ENCODE measurements at places on chromosomes 12 and 14. TPM values are rescaled to one million over a fixed set of nuclear protein-coding genes. Genes with fewer than 3 reads are reported as not detected.

- no peak overlapping the region for H3K4me3 ChIP-seq
- no peaks in the 10 kb centered on the region for H3K36me3 ChIP-seq
- H3K4me1 ChIP-seq = peaks cover 12% of the 10 kb centered on the region
- DNase-seq = no peak
- H3K27me3 ChIP-seq = no peaks in the 10 kb centered on the region
Observed at GRCh38 chr14:98544174-98544573, 727.8 kb downstream of the BCL11B start.

DNA sequence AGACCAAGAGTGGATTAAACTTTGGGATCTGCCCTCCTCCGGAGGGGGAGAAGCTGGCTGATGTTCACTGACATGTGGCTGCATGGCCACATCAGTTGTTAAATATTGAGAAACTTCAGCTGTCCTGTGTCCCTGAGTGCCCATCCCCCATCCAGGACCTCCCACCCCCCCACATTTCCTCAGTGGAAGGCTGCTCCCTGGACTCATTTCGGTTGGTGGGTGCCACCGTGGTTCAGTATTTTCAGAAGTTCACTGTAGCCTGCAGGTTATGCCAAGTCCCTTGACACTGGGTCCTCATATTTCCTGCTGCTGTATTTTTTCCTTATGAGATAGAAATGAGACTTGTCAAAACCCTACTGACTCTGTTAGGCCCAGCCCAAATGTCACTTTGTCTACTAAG is 302.4 kb downstream of the CACNA1C start:
- no peaks in the 10 kb centered on the region for H3K36me3 ChIP-seq
- no peak overlapping the region for H3K27ac ChIP-seq
- DNase-seq = no peak
- peaks cover 27% of the 10 kb centered on the region for H3K27me3 ChIP-seq
- H3K4me1 ChIP-seq = peaks cover 21% of the 10 kb centered on the region

RERG gene
- total RNA-seq = 0.21 TPM

TMTC3 gene
- 6.1 TPM for total RNA-seq

IL26 gene
- 0.50 TPM for total RNA-seq

POTEG gene
- total RNA-seq = not detected
